ENCODE measurements at places on chromosomes 4 and X.

GRCh38 chr4:31106419-31106818 is 386.2 kb downstream of the PCDH7 start:
- no peak for DNase-seq

DNA sequence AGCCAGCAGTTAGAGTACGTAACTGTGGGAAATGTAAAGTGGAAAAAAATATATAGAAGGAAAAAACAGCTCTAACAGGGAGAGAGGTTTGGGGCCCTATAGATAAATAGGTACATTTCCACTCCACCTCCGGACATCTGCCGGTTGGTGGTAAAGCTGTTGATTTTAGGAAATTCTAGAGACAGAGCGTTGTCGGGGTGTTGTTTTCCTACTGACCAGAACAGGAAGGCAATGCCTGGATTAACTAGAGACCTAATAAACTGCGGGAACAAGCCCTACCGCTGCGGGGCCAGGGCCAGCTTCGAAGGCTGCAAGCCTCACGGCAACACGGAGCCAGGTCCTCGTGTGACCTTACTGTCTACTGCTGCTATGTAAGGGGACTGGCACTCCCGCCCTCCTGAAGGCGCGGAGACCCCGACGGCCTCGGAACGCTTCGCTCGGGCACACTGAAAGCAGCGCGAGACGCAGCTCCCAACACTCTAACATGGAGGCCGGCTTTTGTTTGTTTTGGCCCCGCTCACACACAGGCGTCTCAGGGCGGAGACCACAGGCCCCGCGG is 702 bp upstream of the CDKN2AIP start:
- no peak for DNase-seq

GRCh38 chrX:153029875-153030274 is 26.4 kb upstream of the PNMA3 start:
- DNase-seq: no peak

- no peak for DNase-seq
Measured at GRCh38 chr4:150679018-150679764, 97.2 kb downstream of the MAB21L2 start.

- no peak for DNase-seq
Measured at GRCh38 chrX:11397680-11398079, 104.5 kb downstream of the AMELX start.

- no peak for DNase-seq
Measured at GRCh38 chr4:109861916-109862511, 14.1 kb downstream of the LRIT3 start.

DNA sequence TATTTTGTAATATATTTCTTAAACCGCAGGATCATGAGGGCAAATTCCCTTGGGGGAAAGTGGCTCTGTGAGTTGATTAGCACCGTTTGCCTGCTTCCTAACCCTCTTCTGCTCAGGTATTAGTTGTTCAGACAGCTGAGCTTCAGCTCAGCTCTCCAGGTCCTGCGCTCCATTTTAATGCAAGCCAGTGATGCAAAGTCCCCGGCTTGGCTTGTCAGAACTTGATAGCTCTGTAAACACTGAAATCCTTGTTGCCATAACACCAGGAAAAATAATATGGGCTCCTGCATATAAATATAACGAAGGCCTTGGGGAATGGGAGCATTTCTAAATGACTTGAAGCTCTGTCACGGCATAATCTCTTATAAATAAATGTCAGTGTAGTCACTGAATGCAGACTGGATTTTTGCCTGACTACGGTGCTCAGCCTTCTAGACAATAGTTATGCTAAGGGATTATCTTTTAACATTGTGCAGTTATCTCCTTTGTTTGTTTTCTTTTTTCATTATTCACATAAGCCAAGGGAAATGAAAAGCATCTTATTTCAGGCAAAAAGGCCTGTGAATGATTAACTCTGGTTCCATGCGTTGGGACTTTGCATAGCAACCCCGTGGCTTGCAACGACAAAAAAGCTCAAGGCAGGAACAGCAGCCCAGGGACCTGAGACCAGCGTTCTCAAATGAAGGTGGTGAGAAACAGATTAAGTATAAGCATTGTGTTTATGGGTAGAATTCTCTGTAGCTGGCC is 253.2 kb downstream of the SPRY1 start:
- DNase-seq: no peak

- DNase-seq: no peak
Measured at GRCh38 chr4:47703008-47703407, 134.9 kb downstream of the CORIN start.

DNA sequence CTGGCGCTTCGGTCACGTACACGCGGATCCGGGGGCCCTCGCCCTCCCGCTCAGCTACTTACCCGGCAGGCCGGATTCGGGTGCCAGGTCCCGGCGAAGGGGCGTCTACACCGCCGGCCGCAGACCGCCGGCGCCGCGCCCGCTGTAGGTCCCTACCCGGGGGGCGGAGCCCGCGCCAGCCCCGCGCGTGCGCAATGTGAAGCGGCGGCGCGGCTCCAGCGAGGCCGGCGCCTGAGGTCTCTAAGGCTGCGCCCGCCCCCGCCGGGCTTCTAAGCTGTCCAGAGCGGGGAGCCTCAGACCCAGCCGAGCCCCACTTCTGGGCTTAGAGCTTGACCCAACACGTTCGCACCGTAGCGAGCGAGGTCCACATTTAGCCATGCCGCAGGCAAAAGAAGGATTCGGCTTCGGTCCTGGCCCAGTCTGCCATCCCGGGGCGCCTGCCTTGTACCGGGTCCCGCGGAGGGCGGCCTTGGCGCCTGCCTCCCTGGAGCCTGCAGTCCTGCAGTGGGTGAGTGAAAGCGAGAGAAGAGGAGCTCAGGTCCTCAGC is at the start of gene ZNF518B:
Gene ZNF518B, minus strand, starts transcription at position 172 of the 547 bp plus-strand sequence. CDS start 11,098 bp downstream, outside the sequence.
- peak; percentile 56 for DNase-seq

DNA sequence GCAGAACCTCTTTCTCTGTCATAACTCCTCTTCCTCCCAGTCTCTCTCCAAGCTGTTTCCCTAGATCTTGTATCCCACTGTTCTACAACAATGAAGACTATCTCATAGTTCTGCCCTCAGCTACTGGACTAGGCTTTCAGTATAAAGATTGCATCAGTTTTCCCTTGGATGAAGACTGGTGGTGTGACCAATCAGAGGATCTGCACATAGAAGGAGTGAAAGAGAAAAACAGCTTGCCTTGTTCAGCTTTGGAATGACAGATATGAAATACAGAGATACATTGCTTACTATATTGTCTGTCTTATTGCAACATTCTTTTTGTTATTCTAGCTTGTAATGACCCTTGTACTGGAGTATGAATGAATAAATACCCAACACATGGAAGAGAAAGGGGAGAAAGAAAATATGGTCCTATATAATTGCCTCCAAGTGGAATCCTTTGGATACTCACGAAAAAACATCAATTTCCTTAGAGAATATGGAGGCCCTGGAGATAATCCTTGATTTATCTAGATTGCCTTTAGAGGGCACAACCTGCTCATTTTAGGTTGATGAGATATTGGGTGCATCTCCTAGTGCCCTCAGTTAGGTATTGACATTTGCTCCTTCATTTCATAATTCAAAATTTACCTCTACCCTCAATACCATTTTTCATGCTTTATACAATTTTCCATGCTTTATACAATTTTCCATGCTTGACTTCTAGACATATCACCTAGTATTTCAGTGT is 395.8 kb downstream of the NAF1 start:
- no peak for DNase-seq

GRCh38 chr4:91127831-91128230 is 1000.6 kb downstream of the CCSER1 start:
- DNase-seq: no peak

Data from stimulated activated CD8-positive, alpha-beta memory T cell treated with anti-CD3 and anti-CD28 coated beads, Interleukin-15, amount 100 ng/mL, for 4 hours (primary cell).